Esophagus squamous epithelium (tissue), 5 donors: ENCODE measurements at places on chromosomes 12 and 14.

GRCh38 chr12:5003025-5003666 is 40.5 kb upstream of the KCNA5 start:
- no peak for DNase-seq

DNA sequence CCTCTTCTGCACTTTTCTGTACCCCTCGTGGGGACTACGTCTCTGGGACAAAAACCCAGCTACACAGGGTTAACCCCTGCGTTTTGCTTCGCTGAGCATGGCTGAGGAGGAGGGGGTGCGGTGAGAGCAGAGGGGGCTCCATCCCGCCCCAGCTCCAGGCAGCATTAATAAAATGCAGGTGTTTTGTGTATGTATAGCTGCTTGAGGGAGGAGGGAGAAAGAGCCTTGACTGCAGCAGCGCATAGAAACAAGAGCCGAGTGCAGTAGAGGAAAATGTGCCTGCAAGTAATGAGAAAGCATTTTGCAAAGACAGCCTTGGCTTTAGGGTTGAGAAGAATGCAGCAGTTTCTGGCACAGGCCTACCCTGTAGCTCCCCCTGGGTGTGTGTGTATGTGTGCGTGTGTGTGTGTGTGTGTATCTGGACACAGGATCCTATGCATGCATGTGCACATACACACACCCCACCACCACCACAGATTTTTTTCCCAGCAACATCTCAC is 103.9 kb downstream of the ZFP36L1 start:
- DNase-seq: no peak

GRCh38 chr14:51602310-51602709 is 49.4 kb upstream of the FRMD6 start:
- no peak for DNase-seq

DNA sequence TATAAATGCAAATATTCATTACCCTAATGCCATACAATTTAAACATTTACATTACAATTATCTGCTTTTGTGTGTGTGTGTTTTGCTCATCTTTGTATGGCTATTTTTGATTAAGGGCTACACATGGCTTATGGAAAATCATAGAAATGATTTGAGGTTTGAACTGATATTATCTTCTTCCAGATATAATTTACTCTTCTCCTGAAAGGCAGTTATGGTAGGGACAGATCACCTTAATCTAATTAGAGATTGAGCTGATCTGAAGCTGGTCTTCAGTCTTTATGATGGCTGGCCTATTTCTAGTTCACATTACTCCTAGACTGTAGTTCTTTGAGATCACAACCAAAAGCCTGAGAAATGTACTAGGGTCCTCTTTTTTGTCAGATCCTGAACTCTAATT is 15.6 kb downstream of the ABHD12B start:
- no peak for DNase-seq

- DNase-seq: no peak
Measured at GRCh38 chr12:117884161-117884560, 84.6 kb downstream of the KSR2 start.

GRCh38 chr14:44778604-44779003 is 183.1 kb downstream of the KLHL28 start:
- no peak for DNase-seq

DNA sequence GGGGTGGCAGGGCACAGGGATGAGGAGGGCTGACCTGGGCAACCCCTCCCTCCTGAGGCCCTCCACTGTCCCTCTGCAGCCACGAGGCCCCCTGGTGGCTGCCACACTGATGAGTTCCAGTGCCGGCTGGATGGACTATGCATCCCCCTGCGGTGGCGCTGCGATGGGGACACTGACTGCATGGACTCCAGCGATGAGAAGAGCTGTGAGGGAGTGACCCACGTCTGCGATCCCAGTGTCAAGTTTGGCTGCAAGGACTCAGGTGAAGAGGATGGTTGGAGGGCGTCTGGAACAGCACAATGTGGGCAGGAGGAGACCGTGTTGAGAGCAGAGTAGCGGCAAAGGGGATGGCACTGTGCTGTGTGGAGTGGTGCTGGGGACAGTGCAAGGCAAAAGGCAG is 25.7 kb upstream of the LRP1-AS start:
- DNase-seq: no peak

DNA sequence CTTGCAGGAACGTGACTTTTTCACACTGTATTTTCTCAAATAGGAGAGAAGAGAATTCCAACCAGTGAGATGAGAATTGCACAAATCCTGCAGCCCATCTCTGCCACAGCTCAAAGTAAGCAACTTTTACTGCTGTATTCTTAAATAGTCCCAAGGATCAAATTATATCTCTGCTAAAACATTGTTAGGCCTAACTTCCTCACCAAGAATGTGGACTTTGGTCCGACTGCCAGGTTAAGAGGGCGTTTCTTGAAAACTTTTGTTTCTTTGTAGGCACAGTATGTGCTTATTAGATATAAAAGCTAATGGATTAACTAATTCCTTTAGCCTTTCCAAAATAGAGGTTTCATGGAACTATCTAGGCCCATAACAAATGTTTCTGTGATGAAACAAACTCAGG is 61.4 kb upstream of the IFNG-AS1 start:
- no peak for DNase-seq

- DNase-seq: no peak
Measured at GRCh38 chr12:96295532-96296160, 101.5 kb downstream of the ELK3 start.

- no peak for DNase-seq
Measured at GRCh38 chr12:52618866-52619265, 507 bp upstream of the KRT73 start.

GRCh38 chr12:75862692-75863471 is 168.7 kb downstream of the PHLDA1 start:
- DNase-seq: no peak

- no peak for DNase-seq
Measured at GRCh38 chr12:107369006-107369405, 275.7 kb upstream of the CRY1 start.

- DNase-seq: no peak
Measured at GRCh38 chr14:101654051-101654450, 92.8 kb downstream of the DIO3 start.

DNA sequence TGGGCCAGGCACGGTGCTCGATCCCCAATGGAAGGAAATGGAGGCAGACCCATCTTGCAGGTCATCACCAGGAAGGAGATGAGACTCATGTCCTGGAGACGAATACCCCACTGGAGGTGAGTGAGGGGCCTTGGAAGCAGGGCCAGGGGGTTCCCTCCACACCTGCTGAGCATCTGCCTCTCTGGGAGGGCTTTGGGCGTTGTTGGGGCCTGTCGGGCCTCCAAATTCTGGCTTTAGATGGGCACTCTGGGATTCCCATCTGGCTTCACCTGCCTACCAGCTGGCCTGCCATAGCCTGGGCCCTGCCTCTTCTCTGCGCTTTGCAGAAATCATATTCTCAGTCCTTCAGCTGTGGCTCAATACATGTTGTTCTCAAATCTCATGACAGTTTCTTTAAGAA is 13.9 kb downstream of the RTL1 start:
- no peak for DNase-seq

GRCh38 chr12:12047682-12048081 is 23.1 kb upstream of the BCL2L14 start:
- DNase-seq: no peak

- DNase-seq: no peak
Measured at GRCh38 chr14:78834766-78835451, 664.7 kb downstream of the NRXN3 start.

DNA sequence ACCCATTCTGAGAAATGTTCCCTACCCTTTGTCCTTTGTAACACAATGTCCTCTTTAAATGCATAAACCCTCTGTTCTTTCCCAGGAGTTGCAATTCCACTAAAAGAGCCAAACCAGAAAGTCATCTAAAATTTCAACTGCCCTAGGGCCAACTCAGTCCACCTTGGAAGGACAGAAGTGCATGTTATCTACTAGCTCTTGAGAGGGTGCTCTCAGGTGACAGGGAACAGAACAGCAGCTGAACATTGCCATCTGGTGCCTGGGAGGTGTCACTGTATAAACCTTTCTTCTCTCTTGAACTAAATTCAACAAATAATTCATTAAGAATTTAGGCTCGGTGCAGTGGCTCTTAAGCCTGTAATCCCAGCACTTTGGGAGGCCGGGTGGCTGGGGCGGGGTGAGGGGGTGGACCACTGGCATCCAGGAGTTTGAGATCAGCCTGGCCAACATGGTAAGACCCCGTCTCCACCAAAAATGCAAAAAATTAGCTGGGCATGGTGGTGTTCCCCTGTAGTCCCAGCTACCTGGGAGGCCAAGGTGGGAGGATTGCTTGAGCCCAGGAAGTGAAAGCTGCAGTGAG is 10.3 kb upstream of the FERMT2 start:
- DNase-seq: no peak

- DNase-seq: no peak
Measured at GRCh38 chr12:46647034-46647433, 178.8 kb downstream of the SLC38A4 start.

GRCh38 chr14:59829469-59830337 is 40.9 kb downstream of the RTN1 start:
- DNase-seq: no peak

GRCh38 chr14:70934084-70934483 is 26.8 kb downstream of the PCNX1 start:
- DNase-seq: no peak
